Cardiac septum (tissue), 1 donor: ENCODE measurements at places on chromosomes 2 and 18.

- DNase-seq = no peak
These were observed 419.7 kb upstream of the TNP1 start for GRCh38 chr2:217279556-217279955.

GRCh38 chr2:239383036-239383758 lies 17.6 kb downstream of the HDAC4 start:
- no peak for DNase-seq

GRCh38 chr2:48694149-48694548 lies 61.4 kb downstream of the LHCGR start:
- no peak for DNase-seq

- DNase-seq = no peak
These were observed 277.3 kb downstream of the MBD5 start for GRCh38 chr2:148298196-148298595.

- DNase-seq = no peak
These were observed 75.3 kb downstream of the BABAM2 start for GRCh38 chr2:27965841-27966240.

GRCh38 chr2:27703638-27704341 lies 40.1 kb downstream of the SLC4A1AP start:
- peak; percentile 90 for DNase-seq

- no peak for DNase-seq
These were observed 165.0 kb downstream of the LNPK start for GRCh38 chr2:175837046-175837445.

- no peak for DNase-seq
These were observed 3.1 kb upstream of the B3GNT2 start for GRCh38 chr2:62192811-62193210.

- peak; percentile 89 for DNase-seq
These were observed 1.5 kb downstream of the KLF7 start for GRCh38 chr2:207164006-207164831.

DNA sequence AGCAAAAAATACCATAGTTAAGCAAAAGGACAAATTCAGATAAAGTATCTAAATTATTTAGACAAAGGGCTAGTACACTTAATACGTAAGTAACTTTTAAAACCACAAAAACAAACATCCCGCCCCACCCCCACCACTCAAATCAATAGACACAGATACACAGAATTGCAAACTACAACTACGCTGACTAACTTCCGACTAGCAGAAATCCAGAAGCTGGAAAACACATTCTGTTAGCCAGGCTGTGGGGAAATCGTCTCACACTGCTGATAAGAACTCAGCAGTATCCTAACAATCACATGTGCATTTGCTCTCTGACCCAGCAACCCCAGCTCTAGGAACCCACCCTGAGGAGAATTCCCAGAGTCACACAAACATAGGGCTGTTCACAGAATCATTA lies 16.6 kb downstream of the FAM168B start:
- no peak for DNase-seq

DNA sequence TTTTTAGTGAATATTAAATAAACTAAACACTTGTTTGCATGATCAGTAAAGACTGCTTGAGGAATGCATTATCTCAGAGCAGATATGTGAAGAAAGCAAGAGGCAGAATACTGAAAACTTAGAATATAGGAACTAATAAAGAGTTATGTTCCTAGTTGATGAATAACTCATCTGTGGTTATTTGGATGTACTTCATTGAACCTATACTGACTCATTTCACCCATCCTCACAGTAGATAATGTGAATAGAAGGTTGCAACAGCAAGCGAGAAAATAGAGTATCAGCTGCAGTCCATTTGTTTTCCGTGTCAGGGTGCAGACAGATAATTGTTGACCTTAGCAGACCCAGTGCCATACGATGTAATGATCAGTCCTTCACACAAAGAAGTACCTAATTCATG lies 945.7 kb upstream of the LRRTM1 start:
- DNase-seq = no peak

- DNase-seq = no peak
These were observed at the start of gene ACADL for GRCh38 chr2:210224941-210225672. Gene ACADL, minus strand, starts transcription at chr2:210225447. Its CDS starts 184 bp downstream, at chr2:210225263.

DNA sequence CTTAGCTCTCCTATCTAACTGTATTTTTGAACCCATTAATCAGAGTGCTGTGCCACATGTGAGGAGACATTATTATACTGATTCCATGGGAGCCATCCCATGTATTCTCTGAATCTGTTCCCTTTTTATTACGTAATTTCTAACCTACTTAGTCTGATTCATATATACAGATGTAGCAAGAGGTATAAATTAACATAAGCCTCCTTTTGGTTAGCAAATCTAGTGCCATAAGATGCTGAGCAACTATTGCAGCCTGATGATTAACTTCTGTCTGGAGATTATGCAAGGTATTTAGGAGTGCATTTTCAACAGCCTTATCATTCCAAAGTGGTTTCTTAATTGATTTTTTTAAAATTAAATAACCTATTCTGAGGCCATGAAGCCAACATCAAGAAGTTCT lies 114.1 kb upstream of the MSH2 start:
- DNase-seq = no peak

DNA sequence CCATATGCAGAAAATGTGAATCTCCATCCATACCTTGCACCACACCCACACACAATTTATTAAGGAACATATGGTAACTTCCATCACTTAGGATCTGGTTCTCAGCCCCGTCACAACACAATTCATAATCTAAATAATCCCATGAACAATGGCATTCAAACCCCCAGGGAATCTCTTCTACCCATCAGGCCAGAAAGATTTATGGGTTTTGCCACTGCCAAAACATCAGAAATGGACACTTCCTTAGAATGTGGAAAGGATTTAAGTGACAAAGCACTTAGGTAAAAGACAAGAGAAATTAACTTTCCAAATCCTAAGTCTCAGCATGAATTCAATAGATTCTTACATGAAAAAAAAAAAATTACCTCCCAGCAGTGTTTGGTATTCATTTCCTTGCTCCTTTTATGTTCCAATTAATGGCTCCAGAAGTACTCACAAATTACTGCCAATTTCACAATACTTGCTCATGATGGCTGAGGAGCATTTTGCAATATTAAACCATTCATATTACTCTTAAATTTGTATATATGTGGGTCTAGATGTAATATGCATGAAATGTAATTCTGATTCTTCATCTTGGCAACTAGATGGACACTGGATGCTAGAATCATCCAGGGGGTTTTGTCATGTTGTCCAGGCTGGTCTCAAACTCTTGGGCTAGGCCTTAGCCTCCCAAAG lies 56.5 kb upstream of the TMEM247 start:
- no peak for DNase-seq

GRCh38 chr2:7057865-7058400 lies 140.7 kb downstream of the RNF144A start:
- DNase-seq = no peak

DNA sequence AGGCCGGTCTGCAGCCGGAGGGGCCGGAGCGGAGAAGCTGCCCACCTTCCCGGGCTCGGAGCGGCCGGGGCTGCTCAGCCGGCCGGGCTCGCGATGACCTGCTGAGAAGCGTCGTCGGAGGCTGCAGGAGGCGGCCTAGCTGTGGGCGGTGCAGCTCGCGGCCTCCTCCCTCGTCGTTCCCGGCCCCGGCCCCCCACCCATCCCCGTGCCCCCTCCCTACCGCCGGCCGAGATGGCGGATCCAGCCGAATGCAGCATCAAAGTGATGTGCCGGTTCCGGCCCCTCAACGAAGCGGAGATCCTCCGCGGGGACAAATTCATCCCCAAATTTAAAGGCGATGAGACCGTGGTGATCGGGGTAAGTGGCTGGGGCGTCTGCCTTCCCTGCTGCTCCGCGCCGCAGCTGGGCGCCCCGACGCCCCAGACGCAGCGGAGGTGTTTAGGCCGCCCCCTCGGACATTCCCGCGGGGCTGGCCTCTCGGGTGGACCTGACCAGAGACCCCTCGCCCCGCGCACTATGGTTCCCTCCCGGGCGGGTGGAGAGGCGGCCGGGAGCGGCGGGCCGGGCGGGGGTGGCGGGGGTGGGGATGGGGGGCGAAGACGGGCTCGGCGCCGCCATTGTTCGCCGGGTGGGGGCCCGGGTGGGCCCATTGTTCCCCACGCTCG lies 492 bp downstream of the KIF5C start:
- DNase-seq = no peak

- no peak for DNase-seq
These were observed 124.3 kb upstream of the CYP26B1 start for GRCh38 chr2:72271766-72272641.

DNA sequence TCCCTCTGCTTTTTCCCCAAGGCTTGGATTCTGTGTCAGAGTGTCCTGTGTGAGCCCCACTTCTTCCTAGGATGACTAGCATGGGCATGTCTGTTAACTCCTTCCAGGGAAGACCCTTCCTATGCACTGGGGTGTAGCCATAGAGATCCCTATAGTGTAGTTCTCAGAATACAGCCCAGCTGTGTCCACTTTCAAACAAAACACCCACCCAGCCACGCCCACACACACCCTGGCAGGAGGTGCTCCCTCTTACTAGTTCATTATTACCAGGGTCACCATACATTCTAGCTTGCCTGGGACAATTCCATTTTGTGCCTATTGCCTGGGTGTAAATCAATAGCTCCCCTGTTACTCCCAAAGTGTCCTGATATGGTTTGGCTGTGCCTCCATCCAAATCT lies 195.6 kb downstream of the MYCN start:
- no peak for DNase-seq

GRCh38 chr2:12083081-12083581 lies 336.7 kb downstream of the LPIN1 start:
- no peak for DNase-seq

- DNase-seq = no peak
These were observed 253.6 kb downstream of the EPHA4 start for GRCh38 chr2:221318376-221319130.
